ENCODE measurements at places on chromosomes 6 and 20. TPM values are rescaled to one million over a fixed set of nuclear protein-coding genes. Genes with fewer than 3 reads are reported as not detected.

DNA sequence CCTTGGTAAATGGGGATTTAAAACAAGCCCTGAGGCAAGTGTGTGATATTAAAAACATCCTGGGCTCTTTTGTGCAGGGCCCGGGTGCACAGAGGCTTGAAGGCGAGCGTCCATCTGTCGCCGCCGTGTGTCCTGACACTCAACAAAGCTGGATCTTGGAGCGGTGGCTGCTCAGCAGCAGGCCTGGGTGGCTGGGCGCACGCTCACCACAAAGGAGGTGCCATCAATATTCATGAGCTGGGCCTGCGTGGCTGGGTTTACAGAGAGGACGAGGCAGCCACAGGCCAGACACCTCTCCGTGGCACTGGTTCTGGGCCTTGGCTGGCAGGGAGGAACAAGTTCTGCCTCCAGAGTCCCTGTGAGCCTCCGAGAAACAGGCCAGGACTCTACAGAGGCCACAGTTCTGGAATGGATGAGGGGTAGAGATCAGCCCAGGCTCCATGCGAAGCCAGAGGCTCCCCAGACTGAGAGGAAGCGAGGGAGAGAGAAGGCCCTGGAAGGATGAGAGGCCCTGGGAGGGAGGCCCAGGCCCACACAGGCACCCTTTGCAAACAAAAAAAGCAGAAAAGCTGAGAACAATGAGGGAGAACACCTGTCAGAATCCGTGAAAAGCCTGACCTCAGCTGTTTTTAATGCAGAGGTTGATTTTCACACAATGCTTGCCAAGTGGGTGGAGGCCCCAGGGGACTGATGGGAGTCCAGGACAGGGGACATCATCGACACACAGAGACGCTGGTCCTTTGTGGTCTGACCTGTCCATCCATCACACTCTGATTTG, 21.9 kb downstream of the BHLHE23 start:
- no peak for DNase-seq

Gene RBM12
- 8.7 TPM for polyA plus RNA-seq

DNA sequence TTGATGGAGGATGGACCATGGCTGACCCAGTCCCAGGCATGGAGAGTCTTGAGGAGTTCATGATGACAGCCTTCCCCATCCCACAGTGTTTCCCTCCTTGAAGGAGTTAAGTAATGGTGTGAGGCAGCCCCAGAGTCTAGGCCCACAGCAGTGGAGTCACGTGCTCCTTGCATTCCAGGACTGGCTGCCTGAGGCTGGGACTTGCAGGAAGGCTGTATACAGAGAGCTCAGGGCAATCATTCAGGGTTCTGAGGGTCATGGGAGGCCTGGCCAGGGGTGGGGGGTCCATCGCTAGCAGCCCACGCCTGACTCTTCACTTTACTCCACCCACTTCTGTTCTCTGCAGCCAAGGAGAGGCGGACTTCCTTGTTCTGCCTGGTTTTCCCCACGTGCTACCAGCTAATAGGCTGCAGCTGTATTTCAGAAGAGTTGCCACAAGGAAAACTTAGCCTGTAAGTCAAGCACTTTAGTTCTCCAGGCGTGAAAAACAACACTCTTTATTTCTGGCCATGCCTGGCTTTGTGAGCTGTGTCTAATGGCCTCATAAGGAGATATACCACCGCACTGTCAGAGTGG, 272.5 kb downstream of the DHX35 start:
- no peak for DNase-seq

Gene CLIC5
- 60.5 TPM for polyA plus RNA-seq

Gene ENPP1
- 1.2 TPM for polyA plus RNA-seq

DNA sequence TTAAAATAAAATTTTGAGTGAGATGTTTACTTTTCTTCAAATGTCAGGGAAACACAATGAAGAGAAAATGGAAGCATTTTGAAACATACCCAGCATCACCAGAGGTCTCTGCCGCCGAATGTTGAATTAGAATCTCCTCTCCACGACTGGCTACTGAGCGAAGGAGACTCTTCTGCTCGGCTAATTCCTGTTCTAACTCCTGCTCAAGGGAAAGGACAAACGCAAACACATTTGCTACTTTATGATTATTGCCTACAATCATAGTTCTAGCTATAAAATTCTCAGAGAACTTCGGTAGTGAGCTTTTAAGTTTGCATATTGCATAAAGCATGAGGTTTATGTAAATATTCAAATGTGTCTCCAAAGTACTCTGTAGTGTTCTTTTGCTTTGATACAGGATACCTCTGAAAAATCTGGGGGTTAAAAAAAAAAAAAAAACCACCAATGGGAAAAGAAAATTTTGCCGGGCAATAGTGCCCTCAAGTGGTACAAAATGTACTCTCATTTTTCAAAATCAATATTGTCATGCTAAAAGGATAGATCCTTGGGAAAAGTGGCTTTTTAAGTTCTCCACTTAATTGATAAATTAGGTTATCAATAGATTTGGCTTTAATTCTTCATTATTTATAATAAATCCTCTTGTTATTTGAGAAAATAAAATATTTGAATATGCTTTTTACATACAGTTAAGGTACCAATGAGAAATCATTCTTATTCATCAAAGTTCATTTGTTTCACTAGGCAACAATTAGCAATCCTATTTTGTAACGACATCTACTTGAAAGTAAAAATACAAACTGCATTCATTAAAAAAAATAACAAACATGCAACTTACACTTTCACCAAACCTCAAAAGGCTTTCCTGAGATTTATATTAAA, 369.0 kb downstream of the SYNE1 start:
- no peak for DNase-seq

- no peak for DNase-seq
These were observed 51.5 kb downstream of the SLC23A2 start for GRCh38 chr20:4949833-4950178.

- DNase-seq = no peak
These were observed 87.5 kb downstream of the SH3BGRL2 start for GRCh38 chr6:79718509-79719247.
